Jurkat, Clone E6-1 (cell line): ENCODE measurements at places on chromosomes 12 and 14.

DNA sequence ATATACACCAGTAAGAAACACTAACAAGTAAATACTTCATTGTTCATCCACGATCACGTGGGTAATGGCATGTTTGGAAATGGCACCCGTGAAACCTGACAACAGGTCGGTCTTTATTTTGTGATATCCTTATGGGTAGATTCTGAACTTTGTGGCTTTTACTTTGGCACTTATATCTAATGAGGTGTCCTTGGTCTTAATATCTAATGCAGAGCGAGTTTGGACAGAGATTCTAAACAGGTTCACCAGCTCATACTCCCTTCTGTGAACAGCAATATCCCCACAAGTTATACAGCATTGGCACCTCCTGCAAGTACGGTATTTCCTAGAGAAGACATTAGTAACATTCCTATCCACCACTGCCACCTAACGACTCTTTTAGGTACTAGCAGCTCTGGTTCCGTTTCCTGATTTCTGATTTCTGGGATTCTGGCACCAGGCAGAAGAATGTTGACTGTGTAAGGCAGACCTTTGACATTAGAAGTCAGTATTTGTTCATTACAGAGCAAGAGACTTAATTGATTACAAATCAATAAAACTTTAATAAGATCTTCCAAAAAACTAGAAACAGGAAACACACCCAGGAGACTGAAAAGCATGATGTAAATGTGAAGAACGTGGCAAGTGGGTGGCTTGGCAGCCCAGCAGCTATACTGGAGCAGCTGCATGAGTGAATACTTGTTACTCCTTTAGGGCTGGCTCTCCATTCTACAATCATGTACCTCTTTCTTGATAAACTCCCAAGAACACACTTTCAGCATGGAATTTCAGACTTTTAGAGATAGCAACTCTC is 2.5 kb downstream of the ANG start:
- DNase-seq: peak; percentile 66

GRCh38 chr12:114481200-114481535 is 75.2 kb upstream of the TBX5 start:
- DNase-seq: no peak

DNA sequence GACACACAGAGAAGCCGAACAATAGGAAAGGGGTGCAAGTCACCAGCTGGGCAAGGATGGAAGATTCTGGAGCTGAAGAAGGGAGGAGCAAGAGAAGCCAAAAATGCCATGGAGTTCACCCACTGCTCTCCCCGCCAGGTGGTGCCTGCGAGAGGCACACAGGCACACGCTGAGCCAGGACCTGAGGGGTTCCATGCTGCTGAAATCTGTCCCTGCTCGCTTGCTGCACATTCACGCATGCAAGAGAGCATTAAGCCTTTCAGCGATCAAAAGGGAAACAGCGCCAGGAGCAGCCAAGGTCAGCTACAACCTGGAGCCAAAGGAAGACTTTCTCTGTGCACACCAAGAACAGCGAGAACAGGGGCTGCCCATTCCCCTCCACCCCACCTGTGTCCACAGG is 104.1 kb downstream of the ANO2 start:
- DNase-seq: no peak

GRCh38 chr12:103751171-103751570 is 89.9 kb downstream of the NT5DC3 start:
- peak; percentile 11 for DNase-seq

GRCh38 chr14:96660667-96661066 is 136.5 kb upstream of the VRK1 start:
- no peak for DNase-seq

DNA sequence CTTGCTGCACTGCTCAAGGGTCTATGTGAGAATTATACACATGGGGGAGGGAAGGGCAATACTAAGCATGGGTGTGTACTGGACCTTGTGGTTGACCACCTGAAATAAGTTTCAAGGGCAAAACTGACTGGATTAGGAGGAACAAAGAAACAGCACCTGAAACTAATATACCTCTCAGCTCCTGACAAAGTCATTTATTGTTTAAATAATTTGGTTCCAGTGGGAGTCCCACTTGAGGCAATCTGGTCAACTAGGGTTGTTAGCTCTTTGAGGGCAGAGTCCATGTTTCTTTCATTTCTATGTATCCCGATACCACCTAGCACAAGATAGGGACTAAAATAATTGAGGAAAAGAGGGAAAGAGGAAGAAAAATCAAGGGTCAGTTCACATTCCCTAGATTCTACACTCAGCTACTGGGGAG is 45.5 kb downstream of the STXBP6 start:
- DNase-seq: no peak

DNA sequence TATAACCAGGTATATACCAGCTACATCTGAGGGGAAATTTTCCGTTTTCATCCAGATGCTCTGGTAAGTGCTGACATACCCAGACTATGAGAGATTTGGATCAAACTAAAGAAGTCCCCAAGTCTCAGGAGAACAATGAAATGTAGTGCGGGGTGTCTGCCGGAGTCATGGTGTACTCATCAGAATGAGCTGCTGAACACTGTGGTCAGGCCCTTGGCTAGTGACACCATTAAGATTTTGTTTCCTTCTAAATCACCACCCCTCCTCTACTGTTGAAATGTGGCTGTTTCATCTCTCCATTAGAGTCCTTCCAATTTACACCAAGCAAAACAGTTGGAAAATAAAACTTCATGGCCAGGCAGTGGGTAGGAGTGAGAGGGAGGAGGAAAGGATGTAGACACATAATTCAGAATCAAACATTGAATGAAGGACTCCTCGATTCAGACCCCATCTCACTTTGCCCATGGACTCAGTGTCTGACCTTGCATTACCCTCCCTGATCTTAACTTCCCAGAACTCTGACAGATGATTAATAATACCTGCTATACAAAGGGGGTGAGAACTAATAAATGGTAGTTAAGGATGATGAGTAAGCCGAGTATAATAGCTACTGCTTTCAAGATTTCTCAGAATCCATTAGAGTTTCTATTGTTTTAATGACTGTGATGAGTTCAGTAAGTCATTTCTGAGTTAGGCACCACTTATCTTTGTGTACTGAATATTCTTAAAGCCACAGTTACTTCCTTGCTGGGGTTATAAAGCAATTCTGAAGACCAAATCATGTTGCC is 127.4 kb downstream of the CRADD start:
- no peak for DNase-seq

- no peak for DNase-seq
Measured at GRCh38 chr14:98946940-98947339, 325.1 kb downstream of the BCL11B start.

- DNase-seq: no peak
Measured at GRCh38 chr12:133105620-133106019, 24.5 kb downstream of the ZNF891 start.

- DNase-seq: no peak
Measured at GRCh38 chr12:85509857-85510256, 229.8 kb downstream of the ALX1 start.

DNA sequence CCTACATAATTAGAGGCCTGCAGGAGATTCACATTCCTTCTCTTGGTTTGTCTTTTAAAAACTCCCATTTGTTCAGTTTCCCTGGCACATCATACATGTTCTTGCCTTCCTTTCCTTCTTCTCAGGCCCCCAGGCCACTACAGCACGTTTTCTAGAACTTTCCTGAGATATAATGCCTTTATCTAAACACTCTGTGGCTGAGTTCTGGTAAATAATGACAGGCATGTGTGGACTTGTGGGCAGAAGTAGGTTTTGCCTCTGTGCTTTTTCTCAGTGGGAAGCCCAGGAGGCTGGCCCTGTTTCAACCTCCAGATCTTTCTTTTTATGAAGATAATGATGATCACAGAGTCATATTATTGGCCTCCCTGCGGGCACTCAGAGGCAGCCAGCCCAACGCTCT is 117.2 kb downstream of the TMX1 start:
- no peak for DNase-seq

DNA sequence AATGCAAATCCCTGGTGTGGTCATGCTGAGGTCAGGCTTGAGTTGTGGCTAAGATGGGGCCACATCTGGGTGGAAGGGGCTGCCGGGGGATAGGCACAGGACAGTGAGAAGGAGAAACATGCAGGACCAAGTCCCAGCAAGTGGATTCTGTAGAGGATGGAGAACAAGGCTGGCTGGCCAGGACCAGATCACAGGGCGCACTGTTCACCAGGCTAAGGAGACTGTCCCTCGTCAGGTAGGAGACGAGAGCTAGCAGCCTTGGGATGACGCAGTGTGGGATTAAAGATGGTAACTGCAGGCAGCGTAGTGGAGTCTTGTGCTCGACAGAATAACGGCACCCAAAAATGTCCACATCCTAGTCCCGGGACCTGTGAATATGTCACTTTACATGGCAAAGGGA is 336.1 kb downstream of the BCL11B start:
- no peak for DNase-seq

GRCh38 chr14:43901911-43902673 is 605.0 kb downstream of the FSCB start:
- DNase-seq: no peak

DNA sequence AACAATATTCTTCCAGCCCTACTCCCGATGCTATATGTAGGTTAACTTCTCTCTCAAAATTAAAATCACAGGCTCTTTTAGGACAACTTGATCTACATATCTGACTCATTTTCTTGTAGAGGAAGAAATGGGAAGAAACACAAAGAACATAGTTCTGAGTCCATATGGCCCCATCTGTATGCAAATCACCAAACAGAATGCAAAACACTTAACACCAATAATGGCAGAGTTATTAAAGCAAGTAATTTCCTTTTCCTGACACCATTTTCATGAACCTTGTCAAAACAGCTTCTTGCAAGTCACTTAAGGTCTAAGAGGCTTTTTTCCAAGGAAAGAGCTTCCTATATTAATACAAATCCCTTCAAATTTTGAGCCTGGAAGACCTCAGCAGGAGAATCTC is 300.4 kb upstream of the CLEC14A start:
- no peak for DNase-seq
